Osteoblast (primary cell): ENCODE measurements at places on chromosomes 12 and 14.
A peak's percentile ranks its signal among the peaks of the same experiment; 100 is the strongest.

- DNase-seq, result no peak
Observed at GRCh38 chr12:116926283-116927243, 15.8 kb downstream of the FBXW8 start.

- DNase-seq, result no peak
Observed at GRCh38 chr12:78698747-78699146, 165.8 kb upstream of the SYT1 start.

DNA sequence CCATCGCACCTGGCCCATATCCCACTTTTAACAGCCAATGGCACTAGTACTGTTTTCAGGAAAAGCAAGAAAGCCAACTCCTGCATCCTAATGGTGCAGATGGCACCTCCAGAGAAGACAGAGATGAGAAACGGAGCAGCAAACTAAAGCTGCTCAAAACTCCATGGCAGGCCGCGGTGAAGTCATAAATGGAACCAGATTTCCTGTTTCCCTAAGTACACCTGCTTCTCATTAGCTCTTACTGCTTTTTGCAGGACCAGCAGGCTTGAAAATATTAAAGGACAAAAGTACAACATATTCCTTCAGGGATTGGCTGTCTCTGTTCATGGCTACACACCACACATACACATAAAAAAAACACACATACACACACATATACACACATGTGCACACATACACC lies 36.7 kb upstream of the LGALS3 start:
- DNase-seq, result no peak

- no peak for DNase-seq
Observed at GRCh38 chr14:35504260-35504659, 29.7 kb upstream of the INSM2 start.

DNA sequence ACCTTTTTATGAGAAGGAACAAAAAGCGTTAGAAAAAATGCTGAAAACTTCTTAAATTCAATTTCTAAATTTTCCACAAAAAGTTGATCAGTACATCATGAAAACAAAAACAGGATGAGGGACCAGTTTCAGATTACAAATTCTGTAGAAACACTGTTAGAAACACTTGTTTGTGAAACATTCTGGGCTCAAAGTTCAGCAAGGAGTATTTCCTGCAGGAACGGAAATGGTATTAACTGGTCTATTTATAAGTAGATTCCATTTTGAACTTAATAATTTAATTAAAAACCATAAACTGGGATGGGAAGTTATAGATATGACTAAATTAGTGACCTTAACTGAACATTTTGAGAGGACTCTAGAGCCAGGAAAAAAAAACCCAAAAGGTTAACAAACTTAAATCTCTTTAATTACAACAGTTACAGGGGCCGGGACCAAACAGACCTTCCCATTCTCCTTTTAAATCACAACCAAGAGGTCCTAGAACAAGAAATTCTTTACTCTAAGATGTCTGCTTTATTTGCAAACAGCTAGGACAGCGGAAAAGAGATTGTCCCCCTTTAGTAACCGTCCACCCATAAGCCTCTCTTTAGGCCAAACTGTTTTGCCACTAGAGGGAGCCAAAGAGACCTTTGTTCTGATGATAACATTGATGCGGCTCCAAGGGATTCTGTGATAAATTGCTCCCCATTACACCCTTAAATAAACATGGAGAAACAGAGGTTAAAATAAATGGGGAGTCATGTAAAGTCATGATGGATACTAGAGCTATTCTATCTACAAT lies 69.0 kb upstream of the RERGL start:
- no peak for DNase-seq

GRCh38 chr12:9340422-9341259 lies 132.4 kb upstream of the PZP start:
- peak; percentile 75 for DNase-seq

DNA sequence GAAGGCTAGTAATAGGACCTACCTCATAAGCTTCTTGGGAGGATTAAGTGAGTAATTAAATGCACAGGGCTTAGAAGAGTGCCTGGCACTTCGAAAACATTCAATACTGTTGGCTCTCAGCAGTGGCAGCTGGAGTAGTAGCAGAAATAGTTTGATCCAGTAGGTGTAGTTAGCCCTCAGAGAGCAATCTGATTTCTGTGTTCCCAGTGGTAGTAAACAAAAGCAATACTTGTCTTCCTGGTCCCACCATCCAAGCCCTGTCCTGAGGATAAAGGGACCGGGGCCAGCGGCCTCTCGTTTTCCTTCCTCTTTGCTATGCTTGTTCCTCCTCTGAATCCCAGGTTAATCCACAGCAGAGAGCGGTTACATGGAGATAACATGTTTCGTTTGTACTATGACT lies 131.6 kb downstream of the SAMD4A start:
- DNase-seq, result no peak

DNA sequence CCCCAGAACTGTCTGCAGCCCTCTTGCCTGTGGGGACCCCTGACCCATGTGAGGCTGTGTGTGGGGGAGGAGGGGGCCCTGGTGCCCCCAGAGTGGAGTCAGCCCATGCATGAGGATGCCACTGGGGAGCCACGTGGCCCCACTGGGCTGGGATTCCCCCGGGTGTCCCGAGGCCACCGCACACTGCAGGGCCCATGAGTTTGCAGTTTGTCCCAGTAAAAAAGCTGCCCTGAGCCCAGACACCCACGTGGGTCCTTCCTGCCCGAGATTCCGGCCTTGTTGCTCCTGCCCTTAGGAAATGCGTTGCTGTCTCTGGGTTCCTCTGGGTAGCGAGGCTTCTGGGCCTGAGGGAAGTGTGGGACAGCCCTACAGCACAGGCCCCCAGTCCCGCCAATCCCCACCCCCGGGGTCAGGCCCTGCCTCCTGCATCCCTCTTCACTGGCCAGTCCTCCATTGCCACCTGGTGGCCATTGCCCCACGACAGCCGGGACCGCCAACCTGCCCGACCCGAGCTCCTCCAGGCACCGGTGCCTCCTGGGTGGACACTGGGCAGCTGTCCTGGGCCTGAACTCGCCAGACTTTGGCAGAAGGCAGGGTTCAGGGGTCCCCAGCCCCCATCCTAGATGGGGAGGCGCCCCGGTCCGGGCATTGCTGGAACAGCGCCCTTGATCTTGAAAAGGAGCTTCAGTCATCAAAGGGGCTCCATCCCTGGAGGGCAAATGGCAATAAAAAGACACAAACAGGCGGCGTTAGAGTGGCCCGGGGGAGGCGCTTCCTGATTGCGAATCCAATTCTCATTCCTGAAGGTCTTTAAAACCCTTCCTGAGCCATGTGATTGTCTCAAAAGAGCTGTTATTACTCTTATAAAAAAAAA lies 15.6 kb upstream of the C14orf180 start:
- DNase-seq, result peak; percentile 100

DNA sequence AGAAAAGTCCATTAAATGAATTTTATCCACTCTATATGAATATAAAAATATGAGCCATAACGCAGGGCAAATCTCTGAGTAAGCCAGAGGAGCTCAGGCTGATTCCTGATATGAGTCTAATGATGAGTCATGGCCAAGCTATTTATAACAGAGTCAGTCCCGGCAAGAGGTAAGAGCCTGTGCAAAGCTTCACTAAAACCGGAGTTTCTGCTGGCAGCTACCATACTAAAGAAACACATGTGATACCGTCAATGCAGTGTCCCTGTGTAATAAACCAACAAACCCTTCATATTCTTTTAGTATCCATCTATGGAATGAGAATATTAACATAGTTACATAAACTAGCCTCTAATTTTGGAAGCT lies 319.4 kb downstream of the KCNC2 start:
- DNase-seq, result no peak

- peak; percentile 89 for DNase-seq
Observed at GRCh38 chr14:100486025-100486828, 101.0 kb downstream of the BEGAIN start.

- DNase-seq, result no peak
Observed at GRCh38 chr14:85483652-85484051, 46.3 kb upstream of the FLRT2 start.

- no peak for DNase-seq
Observed at GRCh38 chr12:126899926-126900792, 1366.8 kb upstream of the TMEM132C start.

- no peak for DNase-seq
Observed at GRCh38 chr12:402029-402389, 565 bp downstream of the CCDC77 start.

DNA sequence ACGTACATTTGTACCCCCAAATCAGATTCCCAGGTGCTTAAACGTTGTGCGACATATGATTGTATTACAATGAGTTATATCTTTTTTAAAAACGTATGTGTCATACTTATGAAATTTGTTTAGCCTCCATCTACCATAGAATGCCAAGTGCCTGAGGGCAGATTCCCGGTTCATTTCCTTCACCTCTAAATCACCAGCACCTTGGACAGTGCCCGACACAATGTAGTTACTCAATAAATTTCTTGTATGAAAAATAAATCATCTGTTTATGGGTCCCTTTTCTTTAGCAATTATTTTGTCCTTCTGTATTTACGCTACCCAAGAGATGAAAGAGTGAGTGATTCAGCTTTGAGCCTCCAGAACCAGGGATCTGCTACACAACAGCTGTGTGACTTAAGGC lies 157.4 kb downstream of the TBX5 start:
- DNase-seq, result no peak

DNA sequence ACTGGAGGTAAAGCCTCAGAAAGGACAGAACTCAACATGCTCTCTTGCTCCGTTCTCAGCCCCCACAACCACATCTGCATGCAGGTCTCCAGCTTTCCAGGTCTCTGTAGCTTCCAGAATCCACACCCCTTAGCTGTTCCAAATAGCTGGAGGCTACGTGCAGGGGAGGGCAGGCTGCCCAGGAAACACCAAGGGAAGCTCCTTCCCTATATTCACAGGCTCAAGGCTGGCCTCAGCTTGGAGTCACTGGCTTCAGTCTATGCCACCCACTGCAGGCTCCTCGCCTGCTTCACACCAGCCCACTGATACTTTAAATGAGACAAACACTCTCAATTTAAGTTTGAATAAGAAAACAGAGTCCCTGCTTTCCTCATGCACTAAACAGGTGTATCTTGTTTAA lies 73.3 kb downstream of the ASCL4 start:
- DNase-seq, result peak; percentile 46

GRCh38 chr14:73248108-73248868 lies 11.0 kb downstream of the PAPLN start:
- DNase-seq, result no peak

DNA sequence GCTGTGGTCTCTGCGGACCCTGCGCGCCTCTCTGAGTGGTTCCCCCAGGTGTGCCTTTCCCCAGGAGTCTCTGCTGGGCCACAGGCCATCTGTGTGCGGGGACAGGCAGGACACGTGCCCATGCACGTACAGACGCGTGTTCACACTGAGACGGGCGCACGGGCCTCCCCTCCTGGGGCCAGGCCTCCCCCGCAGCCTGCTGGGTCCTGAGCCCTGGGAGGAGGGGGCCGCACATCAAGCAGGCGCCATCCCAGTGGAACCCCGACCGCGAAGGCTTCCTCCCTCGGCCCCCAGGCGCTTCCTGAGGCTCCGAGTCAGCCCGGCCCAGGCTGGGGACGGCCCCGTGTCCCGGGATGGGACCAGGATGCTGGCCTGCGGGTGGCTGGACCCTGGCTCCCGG lies 39.7 kb downstream of the LRCOL1 start:
- no peak for DNase-seq
